ENCODE measurements at places on chromosomes 6 and 20.

DNA sequence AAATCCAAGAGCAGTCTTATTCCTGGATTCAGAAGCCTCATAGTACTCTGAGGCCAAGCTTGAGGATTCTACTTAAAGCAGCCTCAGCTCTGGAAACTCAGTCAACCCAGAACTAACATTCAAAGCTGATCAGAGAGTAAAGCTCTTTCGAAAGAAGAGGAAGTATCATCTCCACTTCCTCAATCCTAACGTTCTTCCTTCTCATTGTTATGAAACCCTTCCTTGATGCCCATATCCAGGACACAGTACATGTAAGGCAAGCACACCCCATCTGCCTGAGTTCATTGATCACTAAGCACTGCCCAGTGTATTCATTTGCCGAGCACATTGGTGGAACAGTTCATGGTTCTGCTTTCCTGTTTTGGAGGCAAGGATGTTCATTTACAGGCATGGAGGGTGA, at the start of gene IPCEF1:
IPCEF1 (minus strand) TSS at position 114 of the 400 bp plus-strand sequence. CDS start 90,856 bp downstream, outside the sequence.
- peak; percentile 2 for DNase-seq

DNA sequence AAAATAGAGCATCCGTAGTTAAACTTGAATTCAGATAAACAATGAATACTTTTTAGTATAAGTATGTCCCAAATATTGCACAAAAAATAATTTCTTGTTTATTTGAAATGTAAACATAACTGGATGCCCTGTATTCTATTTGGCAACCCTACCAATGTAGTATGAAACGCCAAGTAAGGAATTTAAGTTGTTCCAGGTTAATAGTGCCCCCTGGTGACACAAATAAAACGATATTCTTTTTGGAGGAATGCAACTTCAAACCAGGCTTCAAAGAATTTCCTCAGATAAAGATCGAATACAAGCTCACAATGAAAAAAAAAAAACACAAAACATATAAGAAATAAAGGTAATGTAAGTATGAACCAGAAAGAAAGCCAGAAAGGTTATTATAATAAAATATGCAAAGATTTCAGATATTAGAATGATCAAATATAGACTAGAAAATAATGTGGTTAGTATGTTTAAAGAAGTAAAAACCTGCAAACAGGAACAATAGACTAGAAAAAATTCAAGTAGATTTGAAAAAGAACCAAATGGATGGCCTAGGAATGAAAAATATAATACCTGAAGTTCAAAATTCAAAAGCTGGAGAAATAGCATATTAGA, 18.4 kb upstream of the AKAP7 start:
- DNase-seq = peak; percentile 52

GRCh38 chr20:24506146-24506545, 36.7 kb downstream of the SYNDIG1 start:
- DNase-seq = no peak

- DNase-seq = peak; percentile 19
These were observed 7.0 kb downstream of the UQCC1 start for GRCh38 chr20:35404614-35405259.

GRCh38 chr20:53495398-53496092, 98.1 kb downstream of the ZNF217 start:
- DNase-seq = no peak
